Left ventricle myocardium inferior (tissue), 1 donor: ENCODE measurements at places on chromosomes 3 and 15. TPM values are rescaled to one million over a fixed set of nuclear protein-coding genes. Genes with fewer than 3 reads are reported as not detected.
A peak's percentile ranks its signal among the peaks of the same experiment; 100 is the strongest.

Gene GYG1
- 155 TPM for total RNA-seq

DNA sequence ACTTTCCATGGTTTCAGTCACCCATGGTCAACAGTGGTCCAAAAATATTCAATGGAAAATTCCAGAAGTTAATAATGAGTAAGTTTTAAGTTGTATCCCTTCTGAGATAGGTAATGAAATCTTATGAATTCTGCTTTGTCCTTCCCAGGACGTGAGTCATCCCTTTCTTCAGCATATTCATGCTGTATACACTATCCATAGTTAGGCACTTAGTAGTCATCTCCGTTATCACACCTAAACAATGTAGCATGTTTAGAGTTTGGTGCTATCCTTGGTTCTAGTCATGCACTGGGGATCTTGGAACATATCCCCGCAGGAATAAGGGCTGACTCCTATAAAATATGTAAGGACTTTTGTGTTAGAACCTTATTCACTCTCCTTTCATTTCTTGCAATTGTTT, 153.2 kb downstream of the UNC13C start:
- no peak for DNase-seq

DNA sequence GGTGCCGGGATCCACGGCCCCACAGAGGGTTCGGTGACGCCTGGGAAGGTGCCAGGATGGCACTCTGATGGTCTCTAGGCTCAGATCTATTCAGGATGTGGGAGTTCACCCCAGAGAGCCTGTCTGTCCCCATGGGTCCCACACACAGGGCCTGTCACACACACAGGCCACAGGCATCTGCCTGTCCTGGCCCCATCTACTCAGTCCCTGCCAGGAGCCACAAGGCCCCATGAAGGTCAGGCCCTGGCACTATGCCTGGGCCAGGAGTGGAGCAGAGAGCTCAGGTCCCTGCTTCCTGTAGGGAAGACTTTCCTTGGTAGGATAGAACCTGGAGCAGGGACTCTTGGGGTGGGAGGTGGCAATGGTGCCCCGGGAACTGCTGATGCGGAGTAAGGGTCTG, 49.0 kb upstream of the FURIN start:
- DNase-seq: peak; percentile 48

GRCh38 chr15:80736560-80736959, 41.5 kb downstream of the ABHD17C start:
- no peak for DNase-seq

DNA sequence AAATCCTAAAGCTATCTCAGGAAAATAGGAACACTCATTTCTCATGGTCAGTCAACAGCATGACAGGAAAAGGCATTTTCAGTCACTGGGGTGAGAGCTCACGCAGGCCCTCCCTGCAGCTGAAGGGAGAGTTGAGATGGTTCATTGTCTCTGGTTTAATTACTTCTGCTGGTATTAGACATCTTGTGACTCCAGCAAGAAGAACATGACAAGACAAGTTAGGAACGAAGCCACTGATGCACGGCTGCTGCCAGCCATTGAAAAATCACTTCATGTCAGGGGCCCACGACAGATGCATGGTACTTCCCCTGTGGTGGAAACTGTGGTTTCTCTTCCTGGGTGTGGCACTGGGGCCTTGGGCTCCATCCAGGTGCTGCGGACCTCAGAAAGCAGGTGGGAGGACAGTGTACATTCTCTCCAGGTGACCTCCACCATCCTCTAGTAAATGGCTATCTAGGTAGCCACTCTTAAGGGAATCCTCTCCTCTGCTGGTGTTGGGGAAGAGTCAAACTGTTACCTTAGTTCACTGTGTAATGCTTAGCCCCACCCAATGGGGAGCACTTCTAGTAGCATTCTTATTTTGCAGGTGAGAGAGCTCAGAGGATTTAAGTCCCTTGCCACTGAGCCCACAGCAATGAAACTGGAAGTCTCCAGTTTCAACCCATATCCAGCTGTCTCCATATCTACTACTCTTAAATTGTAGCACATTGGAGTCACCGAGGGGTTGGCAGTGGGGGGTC, 274.2 kb downstream of the LRTM1 start:
- no peak for DNase-seq

DNA sequence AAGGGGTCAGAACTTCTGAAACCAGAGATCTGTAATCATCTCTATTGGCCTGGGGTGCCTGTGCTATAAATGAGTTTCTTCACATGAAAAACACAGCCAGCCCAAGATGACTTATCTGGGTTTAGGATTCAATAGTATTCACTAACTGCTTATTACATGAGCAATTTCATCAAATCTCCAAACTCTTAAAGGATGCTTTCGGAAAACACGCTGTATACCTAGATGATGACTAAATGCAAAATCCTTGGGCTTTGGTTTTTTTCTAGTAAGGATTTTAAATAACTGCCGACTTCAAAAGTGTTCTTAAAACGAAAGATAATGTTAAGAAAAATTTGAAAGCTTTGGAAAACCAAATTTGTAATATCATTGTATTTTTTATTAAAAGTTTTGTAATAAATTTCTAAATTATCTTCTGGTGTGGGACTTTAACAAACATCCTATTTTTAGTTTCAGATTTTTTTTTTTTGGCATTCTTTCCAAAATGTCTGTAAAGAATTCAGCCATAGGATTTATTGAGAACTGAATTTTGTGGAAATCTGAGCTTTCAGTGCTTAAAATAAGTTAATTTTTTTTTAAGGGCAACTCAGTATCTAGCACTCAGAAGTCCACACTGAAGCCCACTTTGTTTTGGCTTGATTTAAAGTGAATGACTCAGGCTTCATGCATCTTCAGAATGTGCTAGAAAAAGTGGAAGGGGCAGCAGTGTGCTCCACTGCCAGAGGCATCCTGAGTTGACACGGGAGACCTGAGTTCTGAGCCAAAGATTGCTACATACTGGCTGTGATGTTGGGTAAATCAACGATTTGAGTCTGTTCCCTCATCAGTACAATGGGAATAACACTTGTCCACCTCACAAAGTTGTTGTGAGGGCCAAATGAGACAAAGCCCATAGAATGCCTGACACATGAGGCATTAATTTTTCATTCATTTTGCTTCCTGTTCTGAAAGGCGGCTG, 18.7 kb downstream of the TMEM43 start:
- DNase-seq: no peak

DNA sequence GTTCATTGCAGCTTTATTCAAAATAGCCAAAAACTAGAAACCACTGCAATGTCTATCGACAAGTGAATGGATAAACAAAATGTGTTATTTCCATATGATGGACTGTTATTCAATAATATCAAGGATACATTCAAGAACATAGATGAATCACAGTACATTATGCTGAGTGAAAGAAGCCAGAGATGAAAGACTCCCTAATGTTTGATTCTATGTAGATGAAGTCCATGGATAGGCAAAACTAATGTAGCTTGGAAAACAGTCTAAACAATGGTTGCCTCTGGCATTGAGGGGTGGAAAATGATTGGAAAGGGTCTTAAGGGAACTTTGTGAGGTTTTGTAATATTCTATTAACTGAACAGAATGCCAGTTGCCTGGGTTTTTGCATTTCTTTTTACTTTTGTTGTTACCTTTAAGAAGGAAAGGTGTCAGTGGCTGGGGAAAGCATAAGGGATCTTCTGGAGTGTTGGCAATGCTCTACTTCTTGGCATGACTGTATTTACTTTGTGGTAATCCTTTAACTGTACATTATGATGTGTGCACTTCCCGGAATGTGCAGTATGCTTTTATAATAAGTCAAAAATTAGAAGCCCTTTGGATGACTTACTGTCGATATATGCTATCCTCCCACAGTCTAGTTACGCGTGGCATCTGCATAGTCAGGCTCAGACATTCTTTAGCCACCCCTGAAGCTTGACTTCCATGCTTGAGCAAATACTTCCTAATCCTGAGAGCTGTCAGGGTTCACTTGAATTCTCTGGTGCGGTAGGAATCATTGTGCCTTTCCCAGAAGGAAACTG, 20.5 kb upstream of the ATP10A start:
- DNase-seq: no peak
